ENCODE measurements at places on chromosomes 1 and 21.

GRCh38 chr21:46323227-46323709 is 402 bp downstream of the C21orf58 start:
- DNase-seq = no peak

DNA sequence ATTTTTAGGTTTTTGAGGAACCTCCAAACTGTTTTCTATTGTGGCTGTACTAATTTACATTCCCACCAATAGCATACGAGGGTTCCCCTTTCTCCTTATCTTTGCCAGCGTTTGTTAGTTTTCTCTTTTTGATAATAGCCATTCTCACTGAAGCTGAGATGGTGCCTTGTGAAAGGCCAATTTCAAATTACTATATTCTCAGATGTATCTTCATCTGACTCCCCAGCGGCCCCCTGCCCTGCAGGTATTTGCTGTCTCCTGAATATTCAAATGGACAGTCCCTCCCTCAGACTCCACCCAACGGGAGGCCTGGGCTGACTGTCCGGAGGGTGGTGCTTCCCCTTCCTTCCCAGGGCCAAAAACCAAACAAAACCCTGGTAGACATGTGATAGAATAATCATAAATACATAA is 33.5 kb upstream of the TARBP1 start:
- DNase-seq = no peak

GRCh38 chr1:29324771-29325351 is 88.5 kb downstream of the PTPRU start:
- DNase-seq = no peak

- no peak for DNase-seq
Observed at GRCh38 chr1:236705771-236706170, 19.5 kb downstream of the ACTN2 start.

GRCh38 chr1:30885570-30886522 is 22.7 kb downstream of the SDC3 start:
- no peak for DNase-seq

- no peak for DNase-seq
Observed at GRCh38 chr1:201990427-201990826, 8.0 kb downstream of the RNPEP start.

GRCh38 chr1:63640633-63641567 is 47.7 kb downstream of the PGM1 start:
- no peak for DNase-seq

- DNase-seq = no peak
Observed at GRCh38 chr1:107460035-107460434, 319.2 kb downstream of the NTNG1 start.

GRCh38 chr1:37342736-37343135 is 131.6 kb upstream of the ZC3H12A start:
- DNase-seq = no peak

DNA sequence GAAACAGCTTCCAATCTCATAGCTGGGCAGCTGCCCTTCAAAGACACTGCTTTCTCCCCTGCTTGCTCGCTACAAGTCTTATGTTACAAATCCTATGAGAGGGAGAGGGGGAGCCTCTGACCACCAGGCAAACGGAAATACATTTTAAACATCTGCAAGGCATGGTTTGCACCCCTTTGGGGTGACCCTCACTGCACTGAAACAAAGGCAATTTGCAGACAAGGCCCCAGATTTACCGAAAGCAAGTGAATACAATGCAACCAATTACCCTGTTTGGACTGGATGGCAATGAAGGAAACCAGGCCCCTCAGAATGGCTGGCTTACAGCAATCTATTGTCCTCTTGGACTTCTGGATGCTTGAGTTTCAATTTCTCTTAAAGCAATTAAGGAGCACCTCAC is 11.8 kb upstream of the ATP13A2 start:
- DNase-seq = no peak

DNA sequence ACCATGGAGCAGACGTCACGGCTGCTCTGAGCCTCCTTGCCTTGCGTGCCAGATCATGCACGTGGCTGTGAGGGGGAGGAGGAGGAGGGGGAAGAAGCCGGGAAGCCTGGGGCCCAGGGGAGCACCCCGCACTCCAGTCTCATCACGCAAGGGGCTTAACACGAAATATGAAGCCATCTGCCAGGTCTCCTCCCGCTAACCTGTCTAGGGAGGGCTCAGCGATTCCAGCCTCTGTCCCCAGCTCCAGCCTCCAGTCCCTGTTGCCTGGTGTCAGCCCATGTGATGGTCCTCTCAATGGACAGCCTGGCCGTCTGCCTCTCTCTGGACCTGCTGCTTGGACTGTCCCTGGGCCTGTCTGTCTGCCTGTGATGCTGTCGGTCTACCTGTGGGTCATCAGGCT is 22.5 kb upstream of the C1QA start:
- DNase-seq = no peak

- no peak for DNase-seq
Observed at GRCh38 chr1:101898137-101898536, 98.6 kb downstream of the OLFM3 start.

GRCh38 chr1:165431079-165431478 is 13.8 kb downstream of the RXRG start:
- DNase-seq = no peak

DNA sequence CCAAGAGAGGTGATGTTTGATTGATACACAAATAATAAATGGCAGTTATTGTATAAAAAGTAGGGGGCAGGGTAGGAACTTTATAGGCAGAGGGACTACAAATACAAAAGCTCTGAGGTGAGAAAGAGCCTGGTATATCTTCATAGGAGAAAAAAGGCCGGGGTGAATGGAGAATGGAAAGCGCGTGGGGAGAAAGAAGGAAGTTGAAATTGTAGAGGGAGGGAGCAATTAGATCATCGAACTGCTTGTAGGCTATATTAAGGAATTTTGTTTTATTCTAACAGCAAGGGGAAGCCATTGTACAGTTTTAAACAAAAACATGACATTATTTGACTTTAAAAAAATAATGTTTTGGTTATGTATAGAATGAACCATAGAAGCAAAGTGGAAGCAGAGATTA is 147.4 kb downstream of the PDE4B start:
- DNase-seq = no peak

DNA sequence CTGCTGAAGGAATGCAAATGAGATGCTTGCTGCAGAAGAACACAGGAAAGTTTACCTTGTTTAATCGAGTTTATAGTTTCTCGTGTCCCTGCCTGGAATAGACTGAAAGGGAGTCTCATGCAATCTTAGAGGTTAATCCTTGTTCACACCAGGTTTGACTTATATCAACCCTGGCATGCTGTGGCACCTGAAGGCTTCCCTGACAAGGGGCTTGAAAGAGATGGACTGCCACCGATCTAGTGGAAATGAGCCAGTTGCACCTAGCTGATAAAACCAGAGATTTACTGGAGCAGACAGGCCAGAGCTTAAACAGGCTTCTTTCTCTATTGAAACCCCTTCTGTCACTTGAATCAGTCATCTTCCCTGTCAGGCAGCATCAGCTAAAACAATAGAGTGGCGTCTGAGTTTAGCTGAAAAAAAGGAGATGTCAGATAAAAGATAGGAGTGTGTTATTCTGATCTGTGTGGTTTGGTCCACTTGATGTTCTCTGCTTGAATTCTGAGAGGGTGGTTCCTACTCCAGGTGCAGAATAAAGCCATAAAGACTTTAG is 349.7 kb downstream of the RWDD3 start:
- no peak for DNase-seq

DNA sequence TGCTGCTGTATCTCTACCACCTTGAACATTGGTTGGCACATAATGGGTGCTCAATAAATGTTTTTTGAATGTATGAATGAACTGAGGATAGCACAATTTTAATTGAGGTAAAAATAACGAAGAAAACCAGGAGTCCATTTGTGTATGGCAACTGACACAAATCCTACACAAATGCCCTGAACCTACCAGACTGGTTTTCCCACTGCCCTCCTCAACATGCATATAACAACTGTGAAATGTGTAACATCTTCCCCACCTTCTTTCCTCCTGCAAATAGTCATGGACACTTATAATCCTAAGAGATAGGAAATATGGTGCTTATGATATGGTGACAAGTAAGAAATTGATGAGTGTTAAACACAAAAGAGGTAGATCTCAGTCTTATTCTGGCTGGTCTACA is 9.9 kb upstream of the LMO4 start:
- no peak for DNase-seq

DNA sequence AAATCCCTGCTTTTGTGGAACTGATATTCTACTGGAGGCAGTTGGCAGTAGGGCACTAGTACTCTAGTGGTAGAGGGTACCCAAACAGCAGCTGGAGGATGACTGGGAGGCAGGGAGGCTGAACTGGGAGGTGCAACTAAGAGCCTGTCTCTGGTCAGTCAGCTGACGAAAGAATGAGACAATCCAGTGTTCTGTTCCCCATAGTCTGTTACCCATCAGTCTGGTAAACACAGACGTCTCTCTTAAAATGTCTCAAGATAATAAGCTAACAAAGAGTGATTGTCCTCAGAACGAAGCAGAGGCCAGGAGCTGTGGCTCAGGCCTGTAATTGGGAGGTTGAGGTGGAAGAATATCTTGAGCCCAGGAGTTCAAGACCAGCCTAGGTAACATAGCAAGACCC is 30.4 kb downstream of the TFAP2E start:
- DNase-seq = no peak

GRCh38 chr1:214449371-214449770 is 102.0 kb downstream of the PTPN14 start:
- DNase-seq = no peak

- peak; percentile 91 for DNase-seq
Observed at GRCh38 chr1:169367686-169368405, at the start of the genes BLZF1 and NME7. BLZF1 (plus strand) TSS chr1:169368195; CDS start chr1:169369523, 1,328 bp downstream. NME7 (minus strand) TSS chr1:169367797; CDS start chr1:169367710, 87 bp downstream.

GRCh38 chr1:205001162-205001561 is 41.9 kb upstream of the CNTN2 start:
- no peak for DNase-seq

- DNase-seq = no peak
Observed at GRCh38 chr1:3495776-3496745, 41.6 kb downstream of the ARHGEF16 start.

- no peak for DNase-seq
Observed at GRCh38 chr1:216422821-216423520, at the start of gene USH2A. USH2A (minus strand) TSS chr1:216423448; CDS start chr1:216422336, 1,112 bp downstream.

DNA sequence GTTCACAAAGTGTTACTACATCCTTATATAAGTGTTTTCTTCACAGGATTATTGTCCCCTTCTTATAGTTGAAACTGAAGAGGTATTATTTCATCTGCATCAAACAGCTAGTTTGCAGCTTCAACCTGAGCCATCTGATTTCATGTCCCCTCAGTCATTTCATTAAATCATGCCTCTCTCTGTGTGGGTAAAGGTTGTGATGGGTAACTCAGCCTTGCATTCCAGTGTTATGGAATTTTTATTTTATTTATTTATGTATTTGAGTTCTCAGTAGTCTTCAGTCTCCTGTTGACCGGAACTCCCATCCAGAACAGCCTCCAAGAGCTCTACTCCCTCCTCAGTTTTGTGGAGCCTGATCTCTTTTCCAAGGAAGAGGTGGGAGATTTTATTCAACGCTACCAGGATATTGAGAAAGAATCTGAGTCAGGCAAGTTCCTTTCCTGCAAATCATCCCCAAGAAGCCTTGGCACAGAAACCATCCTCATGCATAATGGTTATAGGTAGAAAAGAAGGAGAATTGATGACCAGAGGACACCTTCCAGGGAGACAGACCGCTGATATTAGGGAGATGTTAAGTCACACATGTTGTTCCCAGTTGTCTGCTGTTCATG is 21.8 kb downstream of the CHD1L start:
- DNase-seq = no peak

- no peak for DNase-seq
Observed at GRCh38 chr1:203572134-203572625, 54.5 kb upstream of the ATP2B4 start.

- DNase-seq = no peak
Observed at GRCh38 chr1:30612536-30613065, 110.8 kb downstream of the MATN1 start.

- no peak for DNase-seq
Observed at GRCh38 chr1:242523719-242524570, 552 bp downstream of the PLD5 start.

DNA sequence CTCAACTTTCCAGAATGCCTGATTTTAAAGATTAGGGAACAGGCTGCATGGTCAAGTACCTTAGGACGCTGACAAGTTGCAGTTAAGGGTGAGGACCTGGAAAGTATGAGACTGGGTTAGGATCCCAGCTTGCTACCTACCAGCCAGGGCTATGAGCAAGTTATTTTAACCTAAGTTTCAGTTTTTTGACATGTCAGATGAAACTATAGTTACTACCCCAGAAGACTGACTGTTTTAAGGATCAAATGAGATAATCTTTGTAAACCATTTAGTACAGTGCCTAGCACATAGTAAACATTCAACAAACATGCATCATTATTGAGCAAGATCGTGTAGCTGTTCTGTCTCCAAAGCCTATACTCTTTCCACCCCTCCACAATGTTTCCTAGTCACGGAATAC is 14.4 kb downstream of the THEMIS2 start:
- no peak for DNase-seq

- no peak for DNase-seq
Observed at GRCh38 chr1:34371829-34372532, 195.3 kb downstream of the C1orf94 start.

- DNase-seq = no peak
Observed at GRCh38 chr1:108119500-108119899, 80.6 kb downstream of the SLC25A24 start.

DNA sequence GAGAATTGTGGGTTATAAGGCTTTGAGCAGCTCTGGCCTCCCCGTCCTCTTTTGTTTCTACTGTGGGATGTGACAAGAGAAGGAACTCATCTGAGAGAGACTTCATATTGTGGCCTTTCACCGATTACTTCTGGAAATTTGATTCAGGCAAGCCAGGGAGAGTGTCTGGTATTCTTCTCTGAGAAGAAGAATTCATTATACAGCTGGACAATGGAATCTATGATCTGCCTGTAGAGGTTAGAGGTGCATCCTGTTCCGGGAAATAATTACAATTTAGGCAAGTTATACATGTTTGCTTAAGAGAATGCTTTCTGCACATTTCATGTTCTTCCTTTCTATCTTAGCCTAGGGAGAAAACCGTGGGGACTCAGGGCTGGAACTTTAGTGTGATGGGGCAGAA is 12.8 kb upstream of the RNU1-2 start:
- no peak for DNase-seq

DNA sequence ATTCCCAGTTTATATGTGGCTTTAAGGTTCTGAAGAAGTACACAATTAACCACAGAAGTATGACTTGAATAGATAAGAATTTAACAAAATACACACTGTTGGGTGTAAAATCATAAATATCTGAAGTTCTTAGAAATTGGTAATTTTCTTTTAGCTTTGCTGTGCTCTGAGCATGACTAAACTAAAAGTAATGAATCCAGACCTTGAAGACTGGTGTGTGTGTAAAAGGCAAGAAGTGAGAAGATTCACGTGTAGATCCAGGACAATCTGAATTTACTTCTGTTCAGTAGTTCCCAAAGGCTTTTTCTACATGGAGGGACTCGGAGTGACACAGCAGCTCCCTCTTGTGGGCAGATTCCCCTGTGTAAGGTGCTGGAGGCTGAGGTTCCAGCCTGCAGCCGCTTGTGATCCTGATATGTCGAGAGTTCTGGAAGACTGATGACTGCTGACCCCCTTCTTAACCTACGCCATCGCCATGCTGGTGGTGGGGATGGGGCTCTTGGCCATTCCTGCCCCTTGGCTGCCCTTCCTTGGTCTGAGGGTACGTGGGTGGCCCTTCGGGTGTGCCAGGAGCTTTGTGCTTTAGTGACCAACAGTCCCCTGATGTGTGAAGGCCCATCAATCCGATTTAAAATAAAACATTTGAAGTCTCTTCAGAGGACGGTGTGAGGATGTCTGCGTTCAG is 62.7 kb downstream of the ADARB1 start:
- DNase-seq = peak; percentile 35

- peak; percentile 8 for DNase-seq
Observed at GRCh38 chr1:233294913-233295236, 650 bp downstream of the PCNX2 start.

GRCh38 chr1:172599912-172600311 is 59.0 kb upstream of the FASLG start:
- DNase-seq = no peak

Data from stimulated activated CD4-positive, alpha-beta T cell treated with anti-CD3 and anti-CD28 coated beads, Interleukin-1b, Interleukin-23, amount 100 ng/mL, for 24 hours (primary cell).